ENCODE measurements at places on chromosomes 16 and 17.

- DNase-seq = no peak
Observed at GRCh38 chr16:66263168-66263972, 103.1 kb upstream of the CDH5 start.

GRCh38 chr17:2191785-2192184, 111.8 kb downstream of the SMG6 start:
- DNase-seq = no peak

DNA sequence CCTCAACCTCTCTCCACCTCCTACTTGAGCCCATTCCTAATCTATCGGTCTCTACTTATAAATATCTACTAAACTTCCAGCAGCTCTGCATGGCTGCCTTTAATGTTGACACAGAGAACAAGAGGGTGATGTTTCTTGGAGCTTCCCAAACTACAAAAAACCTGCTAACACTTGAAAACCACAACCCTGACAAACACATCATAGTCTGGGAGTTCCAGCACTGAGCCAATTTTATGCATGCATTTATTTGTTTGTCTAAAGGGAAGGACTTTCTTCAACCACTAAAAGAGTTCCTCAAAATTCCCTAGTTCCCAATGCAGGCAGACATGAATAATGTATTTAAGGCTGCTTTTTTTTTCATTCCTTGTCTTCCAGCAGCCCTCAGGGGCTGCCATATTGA, 331.8 kb upstream of the XYLT1 start:
- DNase-seq = no peak

DNA sequence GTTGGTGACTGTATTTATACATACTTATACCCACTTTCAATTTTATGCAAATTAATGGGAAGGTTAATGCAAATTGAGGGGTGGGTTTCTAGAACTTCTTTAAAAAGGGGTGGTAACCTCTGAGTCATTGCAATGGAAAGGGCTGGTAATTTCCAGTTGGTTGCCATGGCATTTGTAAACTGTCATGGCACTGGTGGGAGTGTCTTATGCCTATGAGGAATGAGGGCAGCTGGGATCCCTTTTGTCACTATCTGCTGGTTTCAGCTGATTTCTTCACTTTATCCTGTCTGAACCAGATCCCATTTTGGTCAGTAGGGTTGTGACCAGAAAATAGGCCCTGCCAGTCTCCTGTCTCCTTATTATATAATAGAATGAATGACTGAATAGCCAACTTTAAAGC, 1006.7 kb upstream of the GOT2 start:
- no peak for DNase-seq

DNA sequence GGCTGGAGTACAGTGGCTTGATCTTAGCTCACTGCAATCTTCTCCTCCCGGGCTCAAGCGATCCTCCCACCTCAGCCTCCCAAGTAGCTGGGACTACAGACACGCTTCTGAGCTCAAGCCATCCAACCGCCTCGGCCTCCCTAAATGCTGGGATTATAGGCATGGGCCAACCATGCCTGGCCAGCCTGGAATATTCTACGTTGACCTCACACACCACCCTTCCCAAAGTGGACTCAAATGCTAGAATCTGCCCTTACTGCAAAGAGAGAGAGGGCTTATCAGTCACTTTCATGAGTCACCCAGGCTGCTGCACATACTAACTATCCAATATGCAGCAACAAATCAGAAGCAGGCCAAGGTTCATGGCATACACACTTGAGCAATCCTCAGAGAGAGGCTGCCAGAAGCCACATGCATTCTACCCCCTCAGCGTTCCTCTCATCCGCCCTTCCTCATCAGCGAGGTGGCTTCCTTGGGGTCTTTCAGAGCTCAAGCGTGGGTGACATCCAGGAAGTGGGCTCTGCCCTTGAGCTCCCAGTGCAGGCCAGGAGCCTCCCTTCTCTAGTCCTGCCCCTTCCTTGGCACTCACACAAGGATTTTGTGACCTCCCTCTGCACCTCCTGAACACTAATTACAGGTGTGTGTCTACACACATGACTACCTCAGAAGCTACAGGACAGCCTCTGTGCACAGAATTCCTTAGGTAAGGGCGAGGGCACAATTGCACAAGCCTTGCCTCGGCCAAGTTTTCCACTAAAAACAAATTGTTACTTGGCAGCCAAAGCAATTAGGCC, 24.8 kb upstream of the SIAH1 start:
- no peak for DNase-seq

- no peak for DNase-seq
Observed at GRCh38 chr17:34423978-34424813, 61.2 kb upstream of the CCL1 start.

DNA sequence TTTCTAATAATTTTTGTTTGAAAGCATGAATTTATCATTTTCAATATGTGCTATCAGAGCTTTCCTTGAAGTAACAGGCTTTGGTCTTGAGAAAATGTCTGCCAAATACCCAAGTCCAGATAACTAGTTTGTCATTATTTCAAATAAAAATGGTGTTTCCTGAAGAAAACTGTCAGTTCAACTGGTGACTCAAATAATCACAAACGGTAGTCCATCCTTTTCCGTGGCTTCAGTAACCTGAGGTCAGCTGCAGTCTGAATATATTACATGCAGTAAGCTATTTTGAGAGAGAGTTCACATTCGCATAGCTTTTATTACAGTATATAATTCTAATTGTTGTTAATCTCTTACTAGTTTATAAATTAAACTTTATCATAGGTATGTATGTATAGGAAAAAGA, 9.3 kb downstream of the SAP30BP start:
- no peak for DNase-seq

- no peak for DNase-seq
Observed at GRCh38 chr17:76542566-76542971, 2.7 kb downstream of the PRCD start.

DNA sequence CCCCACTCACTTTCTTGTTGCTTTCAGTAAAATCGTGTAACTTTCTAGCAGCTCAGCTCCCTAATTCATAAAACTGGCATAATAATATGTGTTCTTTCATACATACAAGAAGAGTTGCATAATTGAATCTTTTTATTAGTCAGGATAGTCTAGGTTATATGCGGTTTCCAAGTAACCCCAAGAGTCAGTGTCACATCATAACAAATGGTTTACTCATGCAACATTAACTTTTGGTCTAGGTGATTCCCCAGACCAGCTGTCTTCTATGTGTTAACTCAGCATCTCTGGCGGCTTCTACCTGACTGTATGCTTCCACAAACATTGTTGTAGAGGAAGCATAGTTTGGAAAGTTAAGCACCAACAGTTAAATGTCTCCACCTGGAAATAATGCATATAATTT, 1000.4 kb downstream of the CDH11 start:
- no peak for DNase-seq

GRCh38 chr16:88569614-88569984, 604 bp upstream of the ZC3H18 start:
- peak; percentile 18 for DNase-seq

GRCh38 chr16:84390131-84390785, 21.9 kb downstream of the ATP2C2 start:
- DNase-seq = no peak

GRCh38 chr17:8964801-8965393, 610 bp downstream of the PIK3R5 start:
- no peak for DNase-seq

DNA sequence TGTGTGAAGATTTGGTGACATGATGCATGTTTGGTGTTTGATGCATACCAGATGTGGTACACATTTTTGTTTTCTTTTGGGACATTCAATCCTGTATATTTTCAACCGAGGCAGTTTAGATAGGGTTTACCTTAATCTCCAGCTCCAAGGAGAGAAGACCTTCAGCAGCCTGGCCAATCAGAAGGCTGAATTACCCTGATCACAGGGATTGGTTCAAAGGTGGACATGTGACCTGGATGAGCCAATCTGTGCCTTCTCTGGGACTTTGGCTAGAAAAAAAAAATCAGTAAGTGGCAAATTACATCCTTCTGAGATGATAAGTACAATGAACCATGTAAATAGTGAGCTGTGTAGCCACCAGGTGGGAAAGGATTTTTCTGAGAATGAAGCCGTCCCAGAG, 205.1 kb downstream of the SHISA9 start:
- DNase-seq = no peak

- DNase-seq = peak; percentile 31
Observed at GRCh38 chr16:9053006-9053601, 38.3 kb upstream of the HAPSTR1 start.

DNA sequence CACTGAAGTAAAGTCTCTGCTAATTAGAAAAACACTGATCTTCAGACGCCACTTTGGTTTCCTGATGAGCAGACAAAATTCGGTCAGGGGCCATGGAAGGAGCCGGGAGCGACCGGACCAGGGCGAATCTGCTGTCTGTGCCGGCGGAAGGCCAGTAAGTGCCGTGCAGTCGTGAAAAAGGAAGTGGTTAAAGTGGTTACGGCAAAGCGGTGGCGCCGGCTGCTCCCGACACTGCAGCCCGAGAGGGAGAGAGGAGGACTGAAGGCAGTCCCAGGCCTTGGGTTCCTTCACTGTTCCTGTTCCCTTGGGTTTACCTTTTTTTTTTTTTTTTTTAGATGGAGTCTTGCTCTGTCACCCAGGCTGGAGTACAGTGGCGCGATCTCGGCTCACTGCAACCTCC, 17.3 kb upstream of the HEXD start:
- no peak for DNase-seq
